ENCODE measurements at places on chromosomes 3 and 15.

DNA sequence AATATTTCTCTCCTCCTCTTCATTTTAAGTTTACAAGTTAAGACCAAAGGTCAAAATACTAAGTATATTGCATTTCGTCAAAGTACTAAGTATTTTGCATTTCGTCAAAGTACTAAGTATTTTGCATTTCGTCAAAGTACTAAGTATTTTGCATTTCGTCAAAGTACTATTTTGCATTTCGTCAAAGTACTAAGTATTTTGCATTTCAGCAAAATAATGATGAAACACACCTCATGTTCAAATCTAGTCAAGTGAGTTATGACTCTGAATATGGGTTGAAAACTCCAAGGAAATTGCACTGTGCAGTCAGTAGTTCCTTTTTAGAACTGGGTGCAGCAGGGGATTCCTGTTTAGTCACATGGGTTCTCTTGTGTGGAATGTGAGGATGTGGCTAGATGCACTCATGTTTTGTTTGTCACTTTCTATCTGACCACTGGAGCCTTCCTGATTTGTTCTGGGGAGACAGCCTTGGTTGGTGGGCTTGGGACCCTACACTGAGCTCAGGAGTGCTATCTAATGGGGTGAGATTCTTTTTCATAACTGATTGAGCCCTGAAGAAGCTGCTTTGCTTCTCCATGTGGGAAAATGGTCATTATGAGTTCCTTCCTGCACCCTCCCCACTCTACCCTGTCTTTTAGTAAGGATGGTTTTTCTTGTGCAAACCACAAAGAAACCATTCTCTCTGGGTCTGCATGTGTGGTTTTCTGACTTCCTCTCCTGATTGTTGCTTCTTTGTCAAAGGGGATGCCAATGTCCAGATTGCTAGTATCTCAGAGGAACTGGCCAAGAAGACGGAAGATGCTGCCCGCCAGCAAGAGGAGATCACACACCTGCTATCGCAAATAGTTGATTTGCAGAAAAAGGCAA is 73.4 kb downstream of the CCK start:
- DNase-seq = no peak

- DNase-seq = no peak
Observed at GRCh38 chr15:59764775-59765174, 75.7 kb upstream of the BNIP2 start.

GRCh38 chr3:30347679-30348216 is 258.7 kb upstream of the TGFBR2 start:
- DNase-seq = no peak

DNA sequence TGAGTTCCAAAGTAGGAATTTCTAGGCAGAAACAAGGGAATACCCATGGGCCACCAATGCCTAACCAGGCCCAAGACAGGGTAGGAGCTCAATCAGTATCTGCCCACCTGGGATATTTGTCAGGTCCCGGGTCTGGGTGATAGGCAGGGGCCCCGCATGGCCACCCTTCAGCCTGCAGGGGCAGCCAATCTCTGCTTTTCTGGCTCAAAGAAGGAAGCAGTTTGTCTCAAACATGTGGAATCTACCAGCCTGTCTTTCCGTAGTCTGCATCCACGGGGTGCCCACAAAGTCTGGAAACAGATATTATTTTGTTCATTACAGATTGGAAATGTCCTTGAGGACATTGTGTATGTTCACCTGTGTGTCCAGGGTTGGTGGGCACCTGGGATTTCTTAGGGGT is 56.2 kb downstream of the CEMIP start:
- no peak for DNase-seq

DNA sequence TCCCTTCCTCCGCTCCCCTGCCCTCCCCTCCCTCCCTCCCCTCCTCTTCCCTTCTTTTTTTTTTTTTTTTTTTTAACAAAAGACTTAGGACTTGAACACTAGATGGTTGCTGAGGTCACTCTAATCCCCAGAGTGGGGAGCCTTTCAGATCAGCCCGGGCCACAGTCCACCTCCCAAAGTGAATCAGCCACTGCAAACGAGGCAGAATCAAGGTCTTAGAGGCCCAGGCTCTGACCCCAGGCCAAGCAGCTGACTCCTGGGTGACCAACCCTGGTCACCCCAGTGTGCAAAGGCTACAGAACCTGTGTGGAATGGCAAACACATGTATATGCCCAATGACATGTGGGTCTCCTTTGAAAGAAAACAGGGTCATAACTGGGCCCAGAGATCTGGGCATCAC is 18.3 kb upstream of the EHD4 start:
- no peak for DNase-seq

GRCh38 chr15:70341566-70341965 is 243.8 kb upstream of the TLE3 start:
- DNase-seq = no peak

- DNase-seq = no peak
Observed at GRCh38 chr3:184230081-184230602, 757 bp downstream of the VWA5B2 start.

DNA sequence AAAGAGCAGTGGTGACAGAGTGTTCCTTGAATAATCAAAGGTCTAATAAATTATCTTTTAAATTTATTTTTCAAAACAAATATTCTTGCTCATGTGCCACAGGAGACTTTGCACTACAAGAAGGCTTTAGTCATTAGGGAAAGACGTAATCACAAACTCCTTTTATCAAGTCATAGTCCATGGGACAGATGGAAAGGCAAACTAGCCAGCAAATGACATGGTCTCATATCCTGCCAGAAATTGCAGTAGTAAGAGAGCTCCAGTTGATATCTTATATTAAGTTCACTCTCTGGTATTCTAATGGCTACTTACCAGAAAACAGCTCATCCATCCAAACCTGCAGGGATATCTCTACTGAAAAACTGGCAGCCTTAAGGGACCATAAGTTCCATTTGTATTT is 225.0 kb upstream of the TP63 start:
- no peak for DNase-seq

- DNase-seq = no peak
Observed at GRCh38 chr15:71511796-71512681, 298.3 kb upstream of the NR2E3 start.

DNA sequence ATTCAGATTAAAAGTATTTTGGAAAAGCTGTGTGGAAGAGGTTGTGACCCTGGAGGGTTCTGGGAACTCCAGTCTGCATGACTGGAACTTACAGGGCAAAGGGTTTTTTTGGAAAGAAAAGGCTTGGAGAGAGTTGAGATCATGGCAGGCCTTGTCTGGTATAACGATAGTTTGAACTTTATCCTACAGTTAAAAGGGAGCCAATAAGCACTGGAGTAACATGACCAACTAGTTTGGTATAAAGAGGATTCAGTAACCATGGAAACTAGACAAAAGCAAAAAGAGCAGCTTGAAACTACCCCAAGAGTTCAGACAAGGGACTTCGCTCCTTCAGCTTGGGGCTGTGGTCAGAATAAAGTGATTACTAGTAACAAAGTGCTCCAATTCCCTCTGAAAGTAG is 151.2 kb upstream of the TMCO5A start:
- no peak for DNase-seq

- DNase-seq = no peak
Observed at GRCh38 chr3:82080792-82081191, 319.3 kb upstream of the GBE1 start.

GRCh38 chr15:91331581-91331980 is 231.5 kb downstream of the SV2B start:
- DNase-seq = no peak
